Erythroblast (primary cell): ENCODE measurements at places on chromosomes 7 and 10.
A peak's percentile ranks its signal among the peaks of the same experiment; 100 is the strongest.

GRCh38 chr10:25978771-25979170 lies 44.7 kb downstream of the MYO3A start:
- no peak for DNase-seq

GRCh38 chr7:34034728-34035127 lies 129.4 kb downstream of the BMPER start:
- no peak for DNase-seq

- DNase-seq, result no peak
Measured at GRCh38 chr10:59513558-59513957, 151.2 kb upstream of the FAM13C start.

GRCh38 chr10:992871-993270 lies 4.6 kb downstream of the GTPBP4 start:
- no peak for DNase-seq

- DNase-seq, result no peak
Measured at GRCh38 chr10:61175316-61175715, 231.3 kb upstream of the RHOBTB1 start.

DNA sequence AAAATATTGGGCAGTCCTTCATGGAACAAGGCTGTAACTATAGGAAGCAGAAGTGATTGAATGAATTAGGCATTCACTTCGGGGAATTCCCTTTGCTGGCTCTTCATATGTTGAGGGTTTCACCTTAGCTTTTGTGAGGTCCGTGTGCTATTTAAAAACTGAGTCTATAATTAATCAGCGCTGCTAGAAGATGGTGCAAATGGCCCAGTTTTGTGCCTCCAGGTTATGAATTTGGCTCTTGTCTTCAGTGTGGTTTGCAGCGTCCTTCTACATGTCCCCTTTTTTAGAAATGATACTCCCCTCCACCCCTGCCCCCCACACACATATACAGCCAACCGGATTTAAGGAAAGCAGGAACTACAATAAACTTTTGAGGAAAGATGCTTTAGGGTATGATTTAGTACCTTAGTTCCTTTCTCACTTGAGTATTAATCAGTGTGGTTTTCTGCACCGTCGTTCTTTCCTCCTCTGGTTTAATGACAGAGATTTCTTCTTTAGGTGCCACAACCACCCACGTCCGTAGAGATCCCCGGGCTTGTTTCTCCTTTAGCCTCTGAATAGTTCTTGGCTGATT lies 110.6 kb upstream of the SAMD8 start:
- no peak for DNase-seq

DNA sequence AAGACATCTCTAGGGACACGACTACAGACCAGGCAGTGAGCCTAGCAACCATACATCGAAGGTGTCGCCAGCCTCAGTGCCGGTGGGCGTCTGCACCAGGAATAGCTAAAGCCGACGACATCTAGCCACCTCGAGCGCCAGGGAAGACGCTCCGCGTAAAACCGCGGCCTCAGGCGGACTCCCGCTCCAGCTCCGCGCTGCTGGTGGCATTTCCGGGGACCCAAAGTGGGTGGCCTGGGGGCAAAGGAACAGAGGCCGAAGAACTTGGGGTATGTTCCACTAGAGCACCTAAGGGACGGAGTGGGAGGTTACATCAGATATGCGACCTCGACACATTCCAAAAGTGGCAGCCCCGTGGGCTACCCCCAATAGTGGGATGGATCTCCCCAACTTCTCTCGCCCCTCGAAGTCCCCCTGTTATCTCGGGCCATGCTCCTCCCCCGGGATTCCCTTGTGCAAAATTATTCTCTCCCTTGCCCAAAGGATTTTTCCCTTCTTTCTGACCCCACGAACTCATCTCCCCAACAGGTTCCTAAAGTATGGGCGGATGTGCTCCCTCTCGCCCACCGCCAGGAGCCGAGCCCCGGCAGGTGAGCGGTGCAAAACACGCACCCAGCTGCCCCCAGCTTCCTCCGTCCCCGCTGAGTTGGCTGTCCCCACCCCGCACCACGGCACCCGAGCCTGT lies 1.2 kb downstream of the KCNMA1 start:
- DNase-seq, result peak; percentile 2

- no peak for DNase-seq
Measured at GRCh38 chr7:158097453-158098124, 490.0 kb downstream of the PTPRN2 start.

- no peak for DNase-seq
Measured at GRCh38 chr10:63670291-63670898, 149.2 kb downstream of the REEP3 start.

GRCh38 chr10:5968681-5969453 lies 8.5 kb downstream of the IL15RA start:
- DNase-seq, result no peak

- peak; percentile 24 for DNase-seq
Measured at GRCh38 chr7:5284304-5285281, 1.9 kb downstream of the SLC29A4 start.

GRCh38 chr7:134684165-134684564 lies 37.5 kb downstream of the BPGM start:
- no peak for DNase-seq

- DNase-seq, result no peak
Measured at GRCh38 chr10:114420811-114421485, 16.6 kb upstream of the AFAP1L2 start.

DNA sequence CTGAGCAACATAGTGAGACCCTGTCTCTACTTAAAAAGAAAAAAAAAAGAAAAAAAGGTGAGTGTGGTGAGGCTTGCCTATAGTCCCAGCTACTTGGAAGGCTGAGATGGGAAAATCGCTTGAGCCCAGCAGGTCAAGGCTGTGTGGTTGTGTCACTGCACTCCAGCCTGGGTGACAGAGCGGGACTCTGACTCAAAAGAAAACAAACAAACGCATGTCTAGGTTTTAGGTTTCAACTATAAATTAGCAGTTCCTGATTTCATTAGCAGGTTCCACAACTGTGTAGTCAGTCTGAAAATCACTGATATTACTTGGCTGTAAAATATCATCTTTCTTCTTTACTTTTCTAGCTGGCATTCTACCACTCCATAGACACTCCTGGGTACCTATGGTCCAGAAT lies 155.7 kb upstream of the HGF start:
- DNase-seq, result no peak

DNA sequence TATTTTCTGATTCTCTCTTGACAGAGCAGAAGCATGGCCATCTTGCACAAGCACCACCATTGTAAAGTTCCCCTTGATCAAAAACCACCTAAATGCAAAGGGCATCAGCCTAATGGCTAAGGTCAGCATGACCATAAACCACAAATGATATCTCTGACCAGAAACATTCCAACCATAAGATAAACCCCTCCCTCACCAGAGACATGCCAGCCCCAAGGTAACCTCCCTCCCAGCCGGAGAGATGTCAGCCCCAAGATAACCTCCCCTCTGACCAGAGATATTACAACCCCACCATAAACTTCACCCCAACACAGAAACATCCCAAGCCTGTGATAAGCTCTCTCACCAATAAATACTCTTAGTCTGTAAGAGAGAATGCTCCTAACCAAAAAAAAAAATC lies 72.1 kb upstream of the CDK1 start:
- no peak for DNase-seq

- peak; percentile 84 for DNase-seq
Measured at GRCh38 chr10:110304394-110304779, 333 bp downstream of the SMNDC1 start.

DNA sequence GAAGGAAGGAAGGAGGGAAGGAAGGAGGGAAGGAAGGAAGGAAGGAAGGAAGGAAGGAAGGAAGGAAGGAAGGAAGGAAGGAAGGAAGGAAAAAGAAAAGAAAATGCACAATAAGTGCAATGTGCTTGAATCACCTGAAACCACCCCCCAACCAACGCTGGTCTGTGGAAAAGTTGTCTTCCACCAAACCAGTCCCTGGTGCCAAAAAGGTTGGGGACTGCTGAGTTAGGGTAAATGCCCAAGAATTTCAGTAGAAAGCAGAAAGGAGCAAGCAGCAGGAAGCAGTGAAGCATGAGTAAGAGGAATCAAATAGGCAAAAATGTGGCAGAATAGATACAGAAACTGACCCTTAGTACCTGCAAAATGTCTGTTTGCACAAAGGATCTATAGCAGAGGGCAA lies 137.2 kb downstream of the JCAD start:
- no peak for DNase-seq

DNA sequence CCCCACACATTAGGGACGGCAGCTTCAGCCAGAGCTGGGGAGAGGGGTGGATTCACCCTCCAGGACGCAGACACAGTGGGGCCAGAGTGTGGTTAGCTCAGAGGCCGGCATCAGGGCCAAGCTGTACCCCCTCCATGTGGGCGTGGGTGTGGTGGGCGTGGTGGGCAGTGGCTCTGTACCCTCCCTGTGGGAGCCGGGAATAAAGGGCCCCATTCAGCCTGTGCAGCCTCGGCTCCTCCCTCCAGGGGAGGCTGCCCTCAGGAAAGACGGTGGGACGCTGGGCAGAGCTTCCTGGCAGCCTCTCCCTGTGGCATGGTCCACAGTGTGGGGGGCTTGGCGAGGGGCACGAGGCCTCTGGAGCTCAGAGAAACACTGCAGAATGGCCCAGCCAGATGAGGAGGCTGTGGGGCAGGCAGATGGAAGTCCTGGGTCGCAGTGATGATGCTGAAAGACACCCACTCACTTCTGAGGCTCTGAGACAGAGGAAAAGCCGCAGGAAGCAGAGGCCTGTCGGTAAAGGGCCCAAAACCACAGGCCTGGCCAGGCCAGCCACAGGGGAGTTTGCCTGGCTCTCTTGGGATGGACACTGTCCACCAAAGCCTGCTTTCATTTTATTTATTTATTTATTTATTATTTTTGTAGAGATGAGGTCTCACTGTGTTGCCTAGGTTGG lies 108.0 kb downstream of the SH3PXD2A start:
- no peak for DNase-seq

DNA sequence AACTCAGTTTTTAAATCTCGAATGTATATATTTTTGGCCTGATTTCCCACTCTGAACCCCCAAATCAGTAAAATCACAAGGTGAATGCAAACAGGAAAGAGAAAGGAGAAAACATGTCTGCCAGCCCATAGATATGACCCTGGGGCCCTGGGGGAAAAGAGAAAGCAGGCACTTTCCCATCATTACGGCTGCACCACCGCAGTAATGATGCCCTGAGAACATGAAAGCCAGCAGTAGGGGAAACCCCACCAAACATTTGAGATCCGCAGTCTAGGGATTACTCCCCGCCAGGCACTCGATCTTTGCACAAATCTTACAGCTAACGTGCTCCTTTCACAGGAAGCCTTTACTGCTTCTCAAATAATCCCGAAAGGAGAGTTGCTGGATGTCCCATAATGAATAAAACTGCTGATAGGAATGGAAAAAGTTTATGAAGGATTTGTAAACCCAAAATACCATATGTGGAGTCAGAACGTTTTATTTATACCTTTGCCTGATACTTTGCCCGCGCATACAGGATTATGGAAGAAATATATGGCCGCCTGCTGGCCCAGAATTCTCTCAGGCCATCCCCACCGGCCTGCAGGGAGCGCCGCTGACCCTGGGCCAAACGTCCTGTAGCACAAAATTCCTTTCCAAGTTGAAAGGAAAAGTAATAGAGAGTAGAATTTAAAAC lies 180.0 kb upstream of the INHBA start:
- DNase-seq, result no peak

GRCh38 chr10:46527241-46527811 lies 29.1 kb downstream of the GPRIN2 start:
- no peak for DNase-seq

GRCh38 chr7:18468795-18469194 lies 26.8 kb upstream of the HDAC9 start:
- no peak for DNase-seq

DNA sequence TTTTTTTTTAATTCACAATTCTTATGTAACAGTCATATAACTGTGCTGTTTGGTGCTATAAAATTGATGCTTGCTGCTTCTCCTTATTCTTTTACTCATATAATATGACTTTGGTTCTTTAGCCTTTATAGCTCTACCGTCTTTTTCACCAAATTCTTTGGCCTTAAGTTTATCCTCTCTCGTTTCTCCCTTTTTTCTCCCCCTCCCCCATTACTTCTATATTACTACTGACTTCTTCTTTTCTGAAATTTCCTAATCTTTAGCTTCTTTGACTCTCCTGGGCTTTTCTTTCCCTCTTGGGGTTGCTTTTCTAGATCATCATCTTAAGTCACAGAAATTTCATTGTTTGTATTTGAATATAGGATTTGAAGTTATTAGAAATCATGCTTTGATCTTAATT lies 3.8 kb downstream of the BCCIP start:
- DNase-seq, result no peak

- DNase-seq, result peak; percentile 1
Measured at GRCh38 chr7:33836797-33837355, 68.5 kb upstream of the BMPER start.

DNA sequence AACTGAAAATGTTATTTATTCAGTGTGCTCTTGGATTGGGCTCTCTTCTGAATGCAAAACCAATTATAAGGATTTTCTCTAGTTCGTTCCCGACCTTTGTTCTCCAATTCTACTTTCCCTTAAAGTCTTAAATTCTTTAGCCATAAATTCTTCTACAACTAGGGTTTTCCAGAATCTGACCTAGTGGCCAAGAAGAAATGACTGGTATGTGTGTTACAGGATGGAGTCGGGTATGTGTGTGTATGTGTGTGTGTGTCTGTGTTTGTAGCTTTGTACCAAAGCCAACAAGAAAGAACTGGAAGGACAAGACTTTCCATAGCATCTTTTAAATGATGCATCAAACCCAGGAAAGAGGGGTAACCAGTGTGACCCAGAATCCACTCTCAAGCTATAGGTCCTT lies 25.8 kb upstream of the LEP start:
- DNase-seq, result no peak

GRCh38 chr7:143379611-143380259 lies 1.4 kb upstream of the ZYX start:
- no peak for DNase-seq

GRCh38 chr10:66843396-66843795 lies 82.4 kb upstream of the LRRTM3 start:
- DNase-seq, result no peak

DNA sequence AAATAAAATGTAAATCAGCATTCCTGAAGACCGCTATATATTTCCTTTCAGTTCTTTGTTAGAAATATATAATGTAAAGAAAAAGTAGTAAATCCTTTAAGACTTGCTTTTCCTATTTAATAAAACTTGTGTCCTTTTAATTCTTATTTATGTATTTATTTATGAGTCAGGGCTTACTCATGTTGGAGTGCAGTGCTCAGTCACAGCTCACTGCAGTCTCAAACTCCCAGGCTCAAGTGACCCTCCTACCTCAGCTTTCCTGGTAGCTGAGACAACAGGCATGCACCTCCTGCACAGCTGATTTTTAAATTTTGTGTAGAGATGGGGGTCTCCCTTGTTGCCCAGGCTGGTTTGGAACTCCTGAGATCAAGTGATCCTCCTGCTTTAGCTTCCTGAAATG lies 724.5 kb downstream of the ANKRD7 start:
- DNase-seq, result no peak

DNA sequence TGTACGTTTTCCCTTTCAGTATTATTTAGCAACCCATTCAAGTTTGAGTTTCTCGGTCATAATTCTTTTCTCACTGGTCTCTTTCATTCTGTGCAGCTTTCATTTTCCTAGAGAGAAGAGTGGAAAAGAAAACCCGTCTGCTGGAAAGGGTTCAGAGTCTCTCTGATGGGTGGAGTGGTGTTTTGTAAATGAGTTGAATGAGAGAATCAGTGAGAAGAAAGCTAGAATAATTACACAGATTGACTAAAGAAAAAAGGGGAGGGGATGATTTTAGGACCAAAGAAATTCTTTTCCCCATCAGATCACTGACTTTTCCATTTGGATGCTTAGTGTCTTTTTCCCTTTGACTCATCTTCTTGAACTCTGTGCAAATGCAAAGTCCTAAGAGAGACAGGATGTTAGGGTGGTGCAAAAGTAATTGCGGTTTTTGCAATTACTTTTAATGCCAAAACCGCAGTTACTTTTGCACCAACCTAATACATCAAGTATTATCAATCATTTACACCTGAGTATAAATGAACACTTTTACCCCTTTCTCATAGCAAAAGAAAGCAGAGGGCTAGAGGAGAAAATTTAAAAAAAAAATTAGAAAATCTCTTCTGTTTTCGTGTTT lies 242.1 kb upstream of the SP4 start:
- DNase-seq, result no peak
